Thymus (tissue), 14 donors: ENCODE measurements at places on chromosomes 5 and 9. TPM values are rescaled to one million over a fixed set of nuclear protein-coding genes. Genes with fewer than 3 reads are reported as not detected.

The PCDHGA7 gene
- total RNA-seq: 0.28 TPM

The TRIM14 gene
- total RNA-seq: 12.7 TPM

The LCN2 gene
- total RNA-seq: 3.4 TPM

The GMCL2 gene
- under 0.01 TPM for total RNA-seq

The DOK3 gene
- 3.3 TPM for total RNA-seq

The TSSK1B gene
- 0.05 TPM for total RNA-seq

DNA sequence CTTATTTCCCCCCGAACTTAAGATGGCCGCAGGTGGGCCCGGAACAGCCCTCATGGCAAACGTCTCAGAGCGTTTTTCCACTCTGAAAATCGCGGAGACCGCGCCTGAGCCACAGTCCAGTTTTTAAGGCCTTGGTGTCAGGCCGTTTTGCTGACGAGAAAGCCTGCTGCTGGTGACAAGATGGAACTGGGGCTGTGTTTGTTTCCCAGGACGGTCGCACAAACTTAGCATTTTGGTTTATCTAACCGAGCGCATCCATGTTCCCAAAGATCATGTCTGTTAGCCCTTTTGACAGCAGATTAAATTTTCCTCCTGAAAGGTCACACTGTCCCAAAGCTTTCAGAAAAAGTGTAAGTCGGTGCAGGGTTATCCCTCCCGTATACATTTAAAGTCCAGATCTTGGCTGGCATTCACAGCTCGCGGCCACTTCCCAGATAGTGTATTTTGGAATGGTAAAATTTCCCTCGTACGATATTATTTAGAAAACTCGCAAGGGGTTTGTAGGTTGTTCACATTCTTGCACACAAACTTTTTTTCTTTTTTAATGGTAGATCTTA is 812 bp downstream of the SREK1 start:
- no peaks in the 10 kb centered on the region for H3K36me3 ChIP-seq
- peaks cover 4% of the 10 kb centered on the region for H3K4me1 ChIP-seq
- peak overlapping the region; percentile 98 for H3K27ac ChIP-seq
- DNase-seq: no peak
- H3K27me3 ChIP-seq: no peaks in the 10 kb centered on the region

DNA sequence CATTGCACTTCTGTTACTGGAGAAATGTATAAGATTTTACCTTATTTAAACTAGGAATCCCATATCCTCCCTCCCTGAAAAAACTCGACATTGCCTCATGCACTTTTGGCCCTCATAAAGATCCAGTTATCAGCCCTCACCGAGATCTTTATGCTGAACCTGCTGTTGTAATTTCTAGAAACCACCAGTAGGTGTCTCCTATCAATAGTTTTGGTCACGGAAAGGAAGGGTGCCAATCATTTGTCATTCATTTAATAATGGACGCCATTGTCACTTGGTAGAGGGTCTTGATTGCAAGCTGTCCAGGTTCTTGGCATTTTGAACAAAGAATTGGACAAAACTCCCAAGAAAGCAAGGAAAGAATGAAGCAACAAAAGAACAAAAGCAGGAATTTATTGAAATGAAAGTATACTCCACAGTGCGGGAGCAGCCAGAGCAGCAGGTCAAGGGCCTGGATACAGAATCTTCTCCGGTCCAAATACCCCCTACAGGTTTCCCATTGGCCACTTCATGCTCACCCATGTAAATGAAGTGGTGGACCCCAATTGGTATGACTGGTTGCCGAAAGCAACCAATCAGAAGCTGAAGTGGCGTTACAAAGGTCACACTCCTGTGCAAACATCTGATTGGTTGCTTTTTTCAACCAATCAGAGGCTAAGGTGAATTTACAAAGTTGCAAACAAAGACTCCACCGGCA is 524.3 kb downstream of the PSAT1 start:
- H3K27ac ChIP-seq: no peak overlapping the region
- no peak overlapping the region for H3K4me3 ChIP-seq
- no peak for DNase-seq
- H3K4me1 ChIP-seq: no peaks in the 10 kb centered on the region

DNA sequence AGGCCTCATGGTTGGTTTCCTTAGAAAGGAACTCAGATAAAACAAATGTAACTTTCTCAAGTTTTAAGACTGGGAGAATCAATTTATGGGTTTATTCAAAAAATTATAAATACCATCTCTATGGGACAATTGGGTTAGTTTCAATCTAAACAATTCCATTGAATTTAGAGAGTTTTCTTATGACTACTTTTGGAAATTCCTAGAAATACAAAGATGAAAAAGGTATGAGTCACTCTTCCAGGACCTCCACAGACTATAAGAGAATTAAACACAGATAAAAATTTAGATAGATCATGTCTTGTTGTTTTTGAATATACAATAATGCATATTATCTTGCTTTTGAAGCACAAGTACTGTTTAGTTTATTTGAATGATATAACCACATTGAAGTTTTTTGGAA is 188.7 kb downstream of the CHSY3 start:
- no peak overlapping the region for H3K4me3 ChIP-seq
- no peak for DNase-seq
- H3K4me1 ChIP-seq: no peaks in the 10 kb centered on the region

- H3K27ac ChIP-seq: no peak overlapping the region
- H3K36me3 ChIP-seq: no peaks in the 10 kb centered on the region
- H3K4me1 ChIP-seq: no peaks in the 10 kb centered on the region
- no peak for DNase-seq
- H3K27me3 ChIP-seq: no peaks in the 10 kb centered on the region
These were observed 137.6 kb upstream of the DAPK1 start for GRCh38 chr9:87359958-87360601.

DNA sequence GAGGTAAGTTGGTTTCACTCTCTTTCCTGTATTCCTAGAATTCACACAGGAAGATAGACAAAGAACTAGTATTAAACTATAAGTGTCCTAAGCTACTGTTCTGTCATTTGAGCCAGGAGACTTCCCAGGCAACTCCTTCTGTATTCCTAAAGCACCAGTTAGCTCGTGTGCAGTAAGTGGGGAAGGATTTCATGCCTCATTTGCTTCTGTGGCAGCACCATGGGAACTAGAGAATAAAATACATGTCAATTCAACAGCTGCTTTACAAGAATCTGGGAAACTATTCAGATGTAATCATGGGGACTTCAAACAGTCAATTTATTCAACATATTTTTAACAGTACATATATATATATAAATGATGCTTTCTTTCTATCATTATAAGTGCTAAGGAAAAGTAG is 762.3 kb downstream of the PRELID2 start:
- H3K27me3 ChIP-seq: no peaks in the 10 kb centered on the region
- H3K4me3 ChIP-seq: no peak overlapping the region
- no peak for DNase-seq
- no peaks in the 10 kb centered on the region for H3K4me1 ChIP-seq

- no peaks in the 10 kb centered on the region for H3K36me3 ChIP-seq
- H3K4me1 ChIP-seq: no peaks in the 10 kb centered on the region
- H3K27ac ChIP-seq: no peak overlapping the region
- H3K4me3 ChIP-seq: no peak overlapping the region
- H3K27me3 ChIP-seq: no peaks in the 10 kb centered on the region
- no peak for DNase-seq
These were observed 84.1 kb upstream of the MEGF10 start for GRCh38 chr5:127206320-127207113.

DNA sequence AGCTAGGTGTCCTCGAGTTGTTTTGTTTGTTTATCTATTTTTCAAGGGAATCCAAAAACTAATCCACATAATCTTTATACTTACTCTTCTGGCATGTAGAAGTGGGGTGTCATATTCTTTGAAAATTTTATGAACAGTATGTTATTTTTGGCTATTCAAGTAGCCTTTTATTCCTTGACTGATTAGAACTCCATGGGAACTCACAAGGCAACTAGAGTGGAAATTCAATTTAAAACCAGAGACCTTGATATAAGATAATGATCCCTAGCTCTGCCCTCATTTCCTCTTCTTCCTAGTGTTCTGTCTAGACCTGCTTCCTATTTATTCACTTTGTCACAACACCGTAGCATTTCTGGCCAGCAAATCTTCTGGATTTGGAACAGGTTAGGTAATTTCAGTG is 1123.7 kb upstream of the C9orf72 start:
- no peak for DNase-seq
- H3K4me1 ChIP-seq: no peaks in the 10 kb centered on the region
- H3K36me3 ChIP-seq: no peaks in the 10 kb centered on the region
- no peak overlapping the region for H3K4me3 ChIP-seq

GRCh38 chr9:92183449-92183848 is 68.2 kb upstream of the SPTLC1 start:
- no peaks in the 10 kb centered on the region for H3K27me3 ChIP-seq
- H3K36me3 ChIP-seq: no peaks in the 10 kb centered on the region
- no peak overlapping the region for H3K27ac ChIP-seq

- H3K36me3 ChIP-seq: peaks cover 34% of the 10 kb centered on the region
- no peaks in the 10 kb centered on the region for H3K27me3 ChIP-seq
These were observed 41.4 kb downstream of the SYK start for GRCh38 chr9:90842996-90843395.

DNA sequence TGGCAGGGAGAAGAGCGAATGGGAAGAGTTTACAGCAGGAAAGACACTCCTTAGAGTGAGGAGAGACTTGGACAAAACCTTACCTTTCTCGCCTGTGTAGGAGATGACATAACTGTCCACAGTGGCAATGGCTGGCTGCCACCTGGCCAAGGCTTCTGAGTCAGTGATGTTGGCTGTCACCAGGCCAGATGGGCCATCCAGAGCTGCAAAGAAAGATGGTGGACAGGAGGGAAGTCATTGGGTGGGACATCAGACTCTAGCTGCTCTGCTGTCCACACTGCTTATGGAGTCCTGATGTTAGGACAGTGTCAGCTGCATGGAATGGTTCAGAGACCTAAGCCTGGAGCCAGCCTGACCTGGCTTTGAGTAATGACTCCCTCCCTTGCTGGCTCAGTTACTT is 79.8 kb downstream of the TNC start:
- H3K4me1 ChIP-seq: no peaks in the 10 kb centered on the region
- DNase-seq: no peak
- no peak overlapping the region for H3K4me3 ChIP-seq
- H3K36me3 ChIP-seq: no peaks in the 10 kb centered on the region
- H3K27ac ChIP-seq: no peak overlapping the region

GRCh38 chr5:159555084-159555483 is 224.8 kb upstream of the IL12B start:
- DNase-seq: no peak
- H3K27me3 ChIP-seq: no peaks in the 10 kb centered on the region
- no peak overlapping the region for H3K27ac ChIP-seq
- no peaks in the 10 kb centered on the region for H3K4me1 ChIP-seq
- H3K36me3 ChIP-seq: no peaks in the 10 kb centered on the region

- H3K4me3 ChIP-seq: no peak overlapping the region
- peaks cover 3% of the 10 kb centered on the region for H3K36me3 ChIP-seq
These were observed 227.6 kb downstream of the WDR70 start for GRCh38 chr5:37606632-37607248.

- H3K27me3 ChIP-seq: no peaks in the 10 kb centered on the region
- no peak overlapping the region for H3K27ac ChIP-seq
These were observed 157.9 kb upstream of the TAS2R1 start for GRCh38 chr5:9787861-9788600.
